ENCODE measurements at places on chromosomes 12 and 14.

DNA sequence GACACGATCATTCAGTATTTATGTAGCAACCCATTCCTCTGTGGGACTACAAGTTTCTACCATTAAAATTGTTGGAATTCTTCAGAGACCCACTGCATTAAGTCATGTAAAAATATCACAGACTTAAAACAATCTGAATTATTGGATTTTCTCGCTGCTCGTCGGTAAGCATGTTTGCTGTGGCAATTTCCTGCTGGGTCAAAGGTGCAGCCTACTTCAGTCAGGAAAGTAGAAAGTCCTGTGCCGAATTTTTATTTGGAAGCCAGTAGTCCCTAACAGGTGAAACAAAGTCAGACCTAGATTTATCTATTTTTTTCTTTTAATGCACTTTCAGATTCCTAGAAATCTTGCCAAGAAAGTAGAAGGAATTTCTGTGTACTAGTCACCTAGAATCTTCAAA lies 110.4 kb upstream of the MYL2 start:
- DNase-seq: no peak

DNA sequence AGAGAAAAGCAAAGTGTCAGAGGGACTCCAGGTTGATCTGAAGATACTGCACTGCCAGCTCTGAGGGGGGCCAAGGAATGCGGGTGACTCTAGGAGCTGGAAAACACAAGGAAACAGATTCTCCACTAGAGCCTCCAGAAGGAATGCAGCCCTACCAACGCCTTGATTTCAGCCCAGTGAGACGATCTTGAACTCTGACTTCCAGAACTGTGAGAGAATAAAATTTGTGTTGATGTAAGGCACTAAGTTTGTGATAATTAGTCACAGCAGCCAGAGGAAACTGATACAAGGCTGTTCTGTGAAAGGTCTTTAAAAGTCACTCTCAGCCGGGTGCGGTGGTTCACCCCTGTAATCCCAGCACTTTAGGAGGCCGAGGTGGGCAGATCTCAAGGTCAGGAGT lies 34.2 kb downstream of the CKAP4 start:
- no peak for DNase-seq

DNA sequence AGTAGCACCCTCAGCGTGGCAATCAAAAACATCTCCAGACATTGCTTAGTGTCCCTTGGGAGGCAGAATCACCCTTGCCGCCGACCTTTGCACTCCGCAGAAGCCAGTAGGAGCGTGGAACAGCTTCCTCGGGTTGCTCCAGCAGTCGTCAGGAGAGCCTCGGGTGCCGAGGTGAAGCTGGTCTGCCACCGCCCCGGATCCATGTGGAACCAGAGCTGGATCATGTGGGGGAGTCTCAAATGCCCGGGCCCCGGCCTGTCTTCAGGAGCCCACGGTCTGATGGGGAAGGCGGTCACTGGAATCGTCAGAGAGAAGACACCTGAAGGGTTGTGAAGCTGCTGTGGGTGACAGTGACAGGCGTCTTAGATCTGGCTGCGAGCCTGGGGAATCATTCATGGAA lies 14.3 kb downstream of the MVK start:
- DNase-seq: no peak

DNA sequence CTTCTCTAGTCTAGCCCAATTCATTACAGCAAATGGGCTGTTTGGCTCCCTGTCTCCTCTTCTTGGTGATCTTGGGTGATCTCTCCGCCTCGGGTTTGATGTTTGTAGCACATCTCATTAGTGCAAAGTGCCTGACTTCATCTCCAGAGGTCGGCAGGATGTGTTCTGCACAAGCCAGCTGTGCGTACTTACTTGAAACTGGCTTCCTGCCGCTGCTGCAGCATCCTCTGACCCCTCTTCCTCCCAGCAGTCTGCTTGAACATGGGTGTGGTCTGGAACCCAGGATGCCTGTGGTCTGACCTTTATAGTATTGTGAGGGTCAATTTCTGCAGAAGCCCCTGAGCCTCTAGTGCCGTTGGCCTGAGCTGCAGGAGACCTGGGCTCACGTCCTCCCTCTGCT lies 99.2 kb downstream of the BEGAIN start:
- no peak for DNase-seq

DNA sequence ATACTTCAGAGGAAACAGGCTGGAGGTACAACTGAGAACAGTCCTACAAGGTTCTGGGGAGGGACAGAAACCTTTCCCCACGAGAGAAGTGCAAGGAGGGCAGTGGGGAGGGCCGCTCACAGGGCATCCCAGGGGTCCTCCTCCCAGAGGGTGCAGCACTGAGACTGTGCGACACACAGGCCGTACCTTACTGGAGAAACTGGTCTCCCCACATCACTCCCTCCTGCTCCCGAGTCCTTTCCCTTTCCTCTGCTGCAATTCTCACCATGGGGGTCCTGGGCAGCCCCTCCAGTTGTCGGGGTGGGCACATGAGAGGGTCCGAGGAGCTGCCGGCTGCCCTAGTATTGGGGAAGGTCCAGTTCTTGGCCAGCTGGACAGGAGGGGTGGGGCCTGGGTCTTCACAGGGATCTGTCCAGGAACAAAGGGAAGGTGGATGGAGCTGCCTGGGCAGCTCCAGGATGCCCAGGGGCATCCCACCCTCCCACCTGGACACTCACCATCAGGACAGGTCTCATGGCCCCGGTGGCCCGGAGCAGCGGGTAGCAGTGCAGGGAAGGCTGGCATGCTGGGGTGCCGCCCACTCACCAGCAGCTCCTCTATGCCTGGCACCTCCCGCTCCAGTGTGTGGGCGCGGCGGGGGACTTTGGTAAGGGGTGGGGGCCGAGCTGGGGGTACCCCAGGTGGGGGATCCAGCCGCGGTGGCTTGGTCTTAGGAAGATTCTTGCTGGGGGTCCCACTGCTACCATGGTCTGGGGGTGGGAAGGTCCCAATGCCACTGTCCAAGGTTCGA lies 35.8 kb downstream of the NCKAP5L start:
- no peak for DNase-seq

- DNase-seq: no peak
These were observed 23.1 kb upstream of the LRTM2 start for GRCh38 chr12:1797011-1797901.

GRCh38 chr12:105451211-105451610 lies 120.7 kb downstream of the C12orf75 start:
- DNase-seq: no peak

DNA sequence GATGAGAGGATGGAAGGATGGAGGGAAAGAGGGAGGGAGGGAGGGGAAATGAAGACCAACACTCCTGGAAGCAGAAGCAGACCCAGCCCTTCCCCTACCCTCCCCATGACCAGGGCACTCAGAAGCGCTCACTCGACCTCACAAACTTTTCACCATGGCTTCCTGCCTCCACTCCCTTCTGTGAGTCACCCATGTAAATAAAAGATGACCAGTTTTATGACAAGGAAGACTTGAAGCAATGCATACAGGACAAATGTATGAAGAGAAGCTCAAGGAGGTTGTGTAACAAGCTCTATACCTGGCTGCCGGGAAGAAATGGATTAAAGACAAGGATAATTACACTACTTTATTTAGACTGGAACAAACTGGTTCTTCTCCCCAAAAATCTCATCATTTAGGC lies 63.8 kb downstream of the CDC42BPB start:
- DNase-seq: peak; percentile 46

DNA sequence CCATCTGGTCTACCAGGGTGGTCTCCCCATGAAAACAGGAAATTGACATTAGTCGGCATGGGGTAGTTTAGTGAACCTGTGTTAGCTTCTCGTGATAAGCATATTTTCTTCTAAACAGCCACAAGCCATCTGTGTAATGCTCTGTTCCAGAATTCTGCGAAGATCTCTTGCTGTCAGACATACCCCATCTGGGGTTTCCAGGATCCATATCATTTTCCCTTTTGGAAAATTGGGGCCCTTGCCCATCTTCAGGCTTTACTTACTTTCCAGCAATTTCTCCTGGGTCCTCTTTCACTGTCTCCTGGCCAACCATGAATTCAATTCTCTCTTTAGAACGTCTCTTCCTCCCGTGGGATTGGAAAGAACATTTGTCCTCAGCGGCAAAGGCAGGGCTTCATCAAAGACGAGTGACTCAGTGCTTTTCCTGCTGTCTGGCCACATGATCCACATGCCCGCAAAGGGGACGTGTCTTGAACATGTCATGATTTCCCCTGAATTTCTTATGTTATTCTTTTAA lies 21.4 kb upstream of the NCOR2 start:
- DNase-seq: no peak
